ENCODE measurements at places on chromosomes 2 and 18.

- no peak for DNase-seq
These were observed 41.2 kb downstream of the SRD5A2 start for GRCh38 chr2:31539505-31539904.

DNA sequence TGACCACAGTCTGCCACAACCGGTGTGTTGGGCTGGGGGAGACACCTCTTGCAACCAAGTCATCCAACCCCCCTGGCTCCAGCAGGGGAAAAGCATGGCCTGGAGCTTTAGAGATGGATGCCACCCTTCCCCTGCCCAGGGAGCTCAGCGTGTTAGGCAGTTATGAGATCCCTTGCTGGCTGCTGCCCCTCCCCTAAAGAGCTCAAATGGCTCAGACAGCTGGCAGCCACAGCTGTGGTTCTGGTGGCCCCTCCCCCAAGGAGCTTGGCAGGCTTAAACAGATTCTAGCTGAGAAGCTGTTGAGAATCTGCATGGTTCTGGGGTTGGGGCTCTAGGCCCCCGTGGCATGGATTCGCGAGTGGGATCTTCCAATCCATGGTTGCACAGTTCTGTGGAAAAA, 64.7 kb downstream of the TEX51 start:
- no peak for DNase-seq

GRCh38 chr2:169693360-169693759, 845 bp downstream of the CFAP210 start:
- no peak for DNase-seq

DNA sequence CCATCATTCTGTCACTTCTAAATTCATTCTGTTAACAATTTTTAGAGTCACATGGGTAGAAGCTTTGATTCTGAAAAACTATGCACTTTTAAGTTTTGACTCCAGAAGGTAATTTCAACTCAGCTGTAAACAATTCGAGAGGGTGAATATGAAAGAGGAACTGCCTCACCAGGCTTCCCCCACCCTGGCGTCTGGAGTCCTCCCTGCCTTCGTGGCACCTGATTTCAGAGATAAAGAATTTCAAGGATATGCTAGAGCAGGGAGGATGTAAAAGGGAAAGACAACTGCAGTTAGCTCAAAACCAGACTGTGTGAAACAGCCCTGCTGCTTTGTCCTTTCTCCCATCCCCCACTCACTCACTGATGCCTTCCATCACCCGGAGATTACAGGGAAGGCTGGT, 40.7 kb downstream of the ONECUT2 start:
- no peak for DNase-seq

GRCh38 chr2:36567711-36568408, 30.1 kb downstream of the FEZ2 start:
- DNase-seq, result no peak

- no peak for DNase-seq
These were observed 390.7 kb downstream of the TMEM182 start for GRCh38 chr2:103152556-103152955.

GRCh38 chr2:240155745-240156390, 15.4 kb upstream of the OTOS start:
- DNase-seq, result no peak

DNA sequence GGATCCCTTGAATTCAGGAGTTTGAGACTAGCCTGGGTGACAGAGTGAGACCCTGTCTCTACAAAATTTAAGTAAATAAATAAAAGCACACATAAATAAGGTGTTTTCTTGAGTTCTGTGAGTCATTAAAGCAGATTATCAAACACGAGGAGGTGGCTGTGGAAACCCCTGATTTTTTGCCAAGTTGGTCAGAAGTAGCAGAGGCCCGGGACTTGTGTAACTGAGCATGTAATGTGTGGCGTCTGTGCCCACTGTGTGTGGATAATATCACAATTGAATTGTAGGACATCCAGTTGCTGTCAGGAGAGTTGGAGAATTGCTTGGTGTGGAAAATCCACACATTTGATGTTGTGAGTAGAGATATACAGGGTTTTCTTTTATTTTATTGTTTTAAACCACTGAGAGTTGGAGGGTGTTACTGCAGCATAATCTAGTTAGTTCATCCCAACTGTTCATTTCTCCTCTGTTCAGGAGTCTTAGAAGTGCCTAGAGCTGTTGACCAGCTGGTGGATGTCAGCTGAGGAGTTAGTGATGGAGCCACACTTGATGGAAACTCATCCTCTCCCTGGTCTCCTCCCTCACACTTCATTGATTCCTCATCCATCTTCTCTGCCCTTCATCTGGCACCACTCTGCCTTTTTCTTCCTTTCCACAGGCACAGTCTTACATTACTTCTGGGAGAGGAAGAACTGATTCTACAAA, 45.9 kb upstream of the RHOB start:
- no peak for DNase-seq

DNA sequence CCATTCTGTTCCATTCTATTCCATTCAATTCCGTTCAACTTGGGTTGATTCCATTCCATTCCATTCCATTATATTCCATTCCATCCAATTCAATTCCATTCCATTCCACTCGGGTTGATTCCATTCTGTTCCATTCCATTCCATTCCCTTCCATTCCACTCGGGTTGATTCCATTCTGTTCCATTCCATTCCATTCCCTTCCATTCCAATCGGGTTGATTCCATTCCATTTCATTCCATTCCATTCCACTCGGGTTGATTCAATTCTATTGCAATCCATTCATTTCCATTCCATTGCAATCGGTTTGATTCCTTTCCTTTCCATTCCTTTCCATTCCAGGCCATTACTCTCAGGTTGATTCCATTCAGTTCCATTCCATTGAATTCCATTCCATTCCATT, 1138.4 kb downstream of the RPIA start:
- no peak for DNase-seq

- no peak for DNase-seq
These were observed 3.1 kb upstream of the ADGRF3 start for GRCh38 chr2:26349690-26350089.

DNA sequence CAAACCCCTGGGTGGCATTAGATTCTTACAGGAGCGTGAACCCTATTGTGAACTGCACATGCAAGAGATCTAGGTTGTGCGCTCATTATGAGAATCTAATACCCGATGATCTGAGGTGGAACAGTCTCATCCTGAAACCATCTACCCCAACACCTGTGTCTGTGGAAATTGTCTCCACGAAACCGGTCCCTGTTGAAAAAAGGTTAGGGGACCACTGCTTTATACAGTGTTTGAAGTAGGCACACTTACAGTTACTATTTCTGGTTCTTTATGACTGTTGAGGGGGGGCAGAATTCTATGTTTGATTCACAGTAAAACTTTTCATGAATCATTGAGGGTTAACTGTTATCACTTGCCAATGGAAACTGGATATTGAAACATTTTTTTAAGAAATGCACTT, 72.0 kb downstream of the RIF1 start:
- DNase-seq, result no peak

- no peak for DNase-seq
These were observed 234.8 kb upstream of the RAB6C start for GRCh38 chr2:129744649-129745048.

DNA sequence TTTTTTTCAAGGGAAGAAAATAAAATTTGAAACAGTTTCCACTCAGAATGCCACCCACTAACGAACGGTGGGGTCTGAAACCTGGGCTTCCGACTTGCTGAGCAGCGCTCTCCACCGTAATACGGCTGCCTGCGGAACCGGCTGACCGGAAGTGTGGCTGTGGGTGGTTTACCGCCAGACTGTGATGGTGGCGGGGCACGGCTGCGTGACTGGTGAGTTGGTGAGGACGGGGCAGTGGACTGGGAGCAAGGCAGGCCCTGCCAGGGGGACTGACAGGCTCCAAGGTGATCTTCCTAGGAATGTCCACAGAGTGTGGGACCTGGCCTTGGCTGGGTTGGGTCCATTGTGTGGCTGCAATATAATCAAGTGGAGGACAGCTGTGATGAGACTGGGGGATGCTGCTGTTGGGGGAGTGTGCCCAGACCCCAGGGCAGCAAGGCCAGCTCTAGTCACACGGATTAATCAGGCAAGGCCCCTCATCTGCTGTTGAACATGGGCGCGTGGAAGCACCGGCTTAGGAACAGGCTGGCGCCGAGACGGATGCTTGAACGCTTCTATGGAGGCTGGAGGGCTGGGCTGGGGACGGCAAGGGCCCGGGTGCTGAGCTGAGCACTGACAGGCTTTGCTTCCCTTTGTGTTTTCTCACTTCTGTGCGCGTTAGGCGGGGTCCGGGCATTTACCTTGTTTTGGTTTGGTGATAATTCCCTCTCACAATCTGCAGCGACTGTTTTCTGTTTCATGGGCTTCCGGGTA, 357.7 kb upstream of the SPRED2 start:
- DNase-seq, result no peak

DNA sequence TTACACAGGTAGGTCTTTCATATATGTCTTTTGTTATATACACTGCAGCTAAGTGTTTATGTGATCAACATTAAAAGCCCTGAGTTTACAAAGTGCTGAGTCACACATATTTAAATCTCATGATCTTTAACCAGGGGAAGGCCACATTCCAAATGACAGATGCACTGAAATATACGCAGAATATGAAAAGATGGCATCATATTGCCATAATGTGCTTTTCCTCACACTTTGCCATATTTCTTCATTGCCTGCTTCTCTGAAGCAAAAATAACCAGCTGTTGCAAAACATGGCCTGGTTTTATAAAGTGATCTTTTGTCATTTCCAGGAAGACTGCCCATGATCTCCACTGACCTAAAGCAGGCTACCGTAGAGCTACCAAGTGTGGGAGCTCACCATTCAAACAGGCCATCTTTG, 93.5 kb upstream of the MAPRE2 start:
- no peak for DNase-seq

DNA sequence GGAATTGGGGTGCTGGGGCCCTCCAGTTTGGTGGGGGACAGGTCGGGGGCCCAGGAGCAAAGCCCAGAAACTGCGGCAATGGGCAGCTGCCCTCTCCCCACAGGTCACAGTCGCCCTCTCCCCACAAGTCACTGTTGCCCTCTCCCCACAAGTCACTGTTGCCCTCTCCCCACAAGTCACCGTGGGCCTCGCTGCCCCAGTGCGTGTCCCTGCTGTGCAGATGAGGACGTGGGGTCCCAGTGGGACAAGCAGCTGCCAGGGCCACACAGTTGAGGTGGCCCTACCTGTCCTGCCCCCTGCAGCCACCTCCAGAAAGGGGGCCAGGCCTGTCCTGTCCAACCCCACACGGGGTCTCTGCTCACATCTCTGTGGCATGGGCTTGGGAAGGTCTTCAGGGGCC, 13.0 kb upstream of the AGXT start:
- DNase-seq, result no peak

DNA sequence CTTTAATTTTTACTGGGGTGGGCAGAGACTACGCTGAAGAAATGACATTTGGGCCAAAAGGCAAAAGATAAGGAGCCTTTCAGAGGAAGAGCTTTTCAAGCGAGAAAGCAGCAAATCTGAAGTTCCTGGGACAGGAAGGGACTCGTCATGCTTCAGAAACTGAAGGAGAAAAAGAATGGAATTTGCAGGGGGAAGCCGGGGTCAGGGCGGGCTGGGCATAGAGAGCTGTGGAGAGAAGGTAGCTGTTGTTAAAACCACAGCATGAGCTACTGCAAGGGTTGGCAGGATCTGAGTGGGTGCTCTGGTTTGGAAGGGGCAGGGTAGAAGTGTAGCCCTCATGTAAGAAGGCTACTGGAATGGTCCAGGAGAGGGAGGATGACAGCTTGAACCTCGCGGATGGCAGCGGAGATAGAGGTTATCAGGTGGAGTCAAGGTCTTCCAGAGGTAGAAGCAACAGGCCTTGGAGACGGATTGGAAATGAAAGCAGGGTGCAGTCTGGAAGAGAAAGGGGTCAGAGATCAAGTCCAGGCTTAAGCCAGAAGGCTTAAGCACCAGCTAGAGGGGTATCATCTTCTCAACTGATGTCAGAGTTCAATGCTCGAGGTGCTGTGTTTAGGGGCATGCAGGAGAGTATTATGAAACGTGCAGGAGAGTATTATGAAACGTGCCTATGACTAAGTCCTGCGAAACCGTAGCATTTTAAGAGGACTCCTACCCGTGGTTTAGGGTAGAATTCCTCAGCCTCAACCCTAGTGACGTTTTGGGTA, 18.9 kb downstream of the ATP8B1 start:
- no peak for DNase-seq
